ENCODE measurements at places on chromosomes 7 and 10.

DNA sequence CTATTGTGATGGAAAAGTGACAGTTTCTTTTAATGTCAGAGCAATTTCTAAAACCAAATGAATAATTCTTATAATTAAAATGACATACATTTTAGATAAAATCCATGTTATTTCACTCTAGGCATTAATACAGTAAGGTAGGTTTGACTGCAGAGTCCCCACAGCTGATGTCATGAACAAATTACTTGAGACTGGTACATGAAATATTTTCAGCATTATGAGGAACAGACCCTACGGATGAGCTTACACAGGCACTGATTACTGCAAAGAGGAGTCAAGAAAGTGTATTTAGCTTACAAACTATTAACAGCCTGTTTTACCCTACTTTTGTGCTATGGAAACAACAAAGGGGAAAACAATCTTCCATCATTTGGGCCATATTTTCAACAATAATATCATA, 8.9 kb downstream of the COL1A2 start:
- no peak for DNase-seq

GRCh38 chr10:11325817-11326216, 285.6 kb downstream of the USP6NL start:
- DNase-seq, result peak; percentile 29

DNA sequence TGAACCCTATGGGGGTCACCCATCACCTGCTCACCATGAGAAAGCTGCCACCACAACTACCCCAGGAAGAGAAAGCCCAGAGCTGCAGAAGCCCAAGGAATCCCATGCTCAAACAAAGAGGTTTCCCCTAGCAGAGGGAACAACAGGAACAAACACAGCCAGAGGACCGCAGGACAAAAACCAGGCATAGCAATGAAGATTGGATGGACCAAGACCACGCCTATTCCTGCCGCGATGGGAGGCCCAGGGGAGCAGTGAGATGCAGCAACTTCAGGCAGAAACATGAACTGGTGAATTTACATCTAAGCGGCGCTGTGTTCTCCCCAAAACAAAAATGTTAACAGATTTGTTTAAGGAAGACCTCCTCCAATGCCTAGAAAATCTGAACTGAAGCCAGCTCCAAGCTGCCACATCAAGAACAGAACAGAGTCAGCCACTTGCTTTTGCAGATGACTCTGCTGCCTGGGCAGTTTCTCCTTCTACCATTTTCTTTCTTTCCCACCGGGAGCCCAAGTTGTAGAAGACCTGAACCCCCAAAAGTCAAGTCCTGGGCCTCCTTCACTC, 134.2 kb upstream of the NEBL start:
- no peak for DNase-seq

GRCh38 chr7:37730501-37730900, 46.9 kb downstream of the GPR141 start:
- DNase-seq, result no peak

- DNase-seq, result no peak
These were observed 115.8 kb upstream of the SEC61G start for GRCh38 chr7:54874804-54875203.

DNA sequence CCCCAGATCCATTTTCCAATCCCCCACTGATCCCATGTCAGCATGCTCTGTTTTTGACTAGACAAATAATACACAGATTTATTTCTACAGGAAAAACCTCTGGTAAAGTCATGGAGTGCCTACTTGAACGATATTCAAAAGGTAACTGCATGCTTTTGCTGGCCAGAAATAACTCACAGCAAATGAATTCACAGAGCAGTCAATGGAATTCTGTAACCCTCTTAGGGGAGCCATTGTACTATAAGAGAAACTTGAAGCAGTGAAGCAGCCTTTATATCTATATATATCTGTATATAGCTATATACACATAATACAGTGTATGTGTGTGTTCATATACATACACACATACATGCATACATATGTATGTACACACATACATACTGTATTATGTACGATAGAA, 29.0 kb upstream of the MEOX2 start:
- DNase-seq, result no peak

DNA sequence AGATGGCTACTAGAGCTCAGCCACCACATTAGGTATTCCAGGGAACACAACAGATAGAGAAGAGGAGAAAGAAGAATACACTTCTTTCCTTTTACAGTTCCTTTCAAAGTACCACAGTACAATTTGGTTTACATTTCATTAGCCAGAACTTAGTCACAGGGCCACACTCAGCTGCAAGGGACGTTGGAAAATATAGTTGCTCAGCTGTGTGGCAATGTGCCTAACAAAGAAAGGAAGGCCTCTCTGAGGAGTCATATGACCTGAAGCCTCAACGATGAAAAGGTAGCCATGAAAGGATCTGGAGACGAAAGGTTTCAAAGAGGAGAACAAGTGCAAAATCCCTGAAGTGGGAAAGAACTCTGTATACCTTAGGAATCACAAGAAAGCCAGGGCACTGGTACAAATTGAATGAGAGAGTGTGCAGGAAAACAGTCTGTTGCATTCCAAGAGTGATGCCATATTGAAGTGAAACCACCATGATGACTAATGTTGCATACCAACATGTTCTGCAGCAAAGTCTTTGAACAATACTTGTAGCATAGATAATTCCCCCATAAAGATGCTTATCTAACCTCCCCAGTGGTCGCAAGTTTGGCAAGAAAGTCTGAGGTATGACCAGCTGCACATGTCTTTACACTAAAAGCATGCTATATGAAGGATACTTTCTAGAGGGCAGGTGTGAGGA, 278.9 kb downstream of the HPSE2 start:
- DNase-seq, result peak; percentile 83

- peak; percentile 80 for DNase-seq
These were observed 185.4 kb downstream of the KMT2E start for GRCh38 chr7:105199386-105199785.

DNA sequence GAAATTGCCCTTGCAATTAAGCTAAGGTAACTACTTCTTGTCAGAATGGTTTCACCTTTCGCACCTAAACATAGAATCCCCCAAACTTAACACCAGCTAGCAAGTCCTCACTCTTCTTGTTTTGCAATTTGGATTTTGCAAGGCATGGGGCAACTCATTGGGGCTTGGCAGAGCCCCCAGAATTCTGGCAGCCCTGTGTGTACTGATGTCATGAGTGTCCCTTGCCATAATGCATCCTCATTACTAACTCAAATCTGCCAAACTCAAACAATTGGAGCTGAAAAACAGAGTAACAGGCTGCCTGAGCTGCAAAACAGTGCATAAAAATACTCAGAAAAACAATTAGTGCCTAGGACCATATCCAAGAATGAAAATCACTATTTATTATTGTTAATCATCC, 7.9 kb upstream of the XPNPEP1 start:
- no peak for DNase-seq

- DNase-seq, result no peak
These were observed 1.8 kb downstream of the HOXA2 start for GRCh38 chr7:27100694-27101170.

DNA sequence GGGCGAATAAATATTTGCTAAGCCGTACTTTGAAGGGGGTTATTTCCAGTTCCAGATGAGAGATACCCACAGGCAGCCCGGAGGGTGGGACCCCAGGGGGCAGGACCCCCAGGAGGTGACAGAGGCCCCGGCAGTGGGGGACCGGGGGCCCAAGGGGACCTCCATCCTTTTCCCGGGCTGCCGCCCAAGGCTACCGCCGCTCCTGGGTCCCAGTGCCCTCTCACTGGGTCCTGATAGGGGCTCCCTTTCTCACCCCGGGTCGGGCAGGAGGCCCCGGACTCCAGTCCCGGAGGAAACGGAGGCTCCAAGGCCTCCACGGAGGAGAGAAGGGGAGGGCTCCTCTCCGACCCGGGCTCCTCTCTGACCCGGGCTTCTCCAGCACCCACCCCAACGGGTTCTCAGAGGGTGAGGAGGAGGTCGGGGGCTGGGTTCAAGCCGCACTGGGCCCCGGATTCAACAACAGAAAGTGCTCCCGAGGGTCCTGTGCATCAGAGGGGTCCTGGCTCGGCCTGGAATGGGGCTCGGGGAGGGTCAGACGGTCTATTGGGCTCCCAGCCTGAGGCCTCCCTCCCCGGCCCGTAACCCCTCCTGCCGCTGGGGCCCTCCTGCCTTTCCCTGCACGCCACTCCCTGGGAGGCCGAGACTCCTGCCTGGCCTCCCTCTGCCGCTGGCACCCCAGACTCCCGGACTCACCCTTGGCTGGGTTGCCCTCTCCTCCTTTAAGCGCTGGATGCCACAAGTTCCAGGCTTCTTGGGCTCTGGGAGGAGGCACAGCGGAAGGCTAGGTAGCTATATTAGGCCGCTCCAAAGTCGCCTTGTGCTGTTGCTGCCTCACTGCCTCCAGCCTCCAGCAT, 62.5 kb downstream of the ZNF37A start:
- DNase-seq, result no peak

- DNase-seq, result no peak
These were observed 79.8 kb downstream of the CLEC2L start for GRCh38 chr7:139603282-139603681.

- DNase-seq, result peak; percentile 87
These were observed 309.7 kb downstream of the CSTF2T start for GRCh38 chr10:51389415-51390321.

Data from amniotic epithelial cell (primary cell).